Hematopoietic multipotent progenitor cell treated with erythropoietin and hydrocortisone succinate and interleukin-3 and kit ligand, for 4 days (in vitro differentiated cells): ENCODE measurements at places on chromosomes 6 and 20.

DNA sequence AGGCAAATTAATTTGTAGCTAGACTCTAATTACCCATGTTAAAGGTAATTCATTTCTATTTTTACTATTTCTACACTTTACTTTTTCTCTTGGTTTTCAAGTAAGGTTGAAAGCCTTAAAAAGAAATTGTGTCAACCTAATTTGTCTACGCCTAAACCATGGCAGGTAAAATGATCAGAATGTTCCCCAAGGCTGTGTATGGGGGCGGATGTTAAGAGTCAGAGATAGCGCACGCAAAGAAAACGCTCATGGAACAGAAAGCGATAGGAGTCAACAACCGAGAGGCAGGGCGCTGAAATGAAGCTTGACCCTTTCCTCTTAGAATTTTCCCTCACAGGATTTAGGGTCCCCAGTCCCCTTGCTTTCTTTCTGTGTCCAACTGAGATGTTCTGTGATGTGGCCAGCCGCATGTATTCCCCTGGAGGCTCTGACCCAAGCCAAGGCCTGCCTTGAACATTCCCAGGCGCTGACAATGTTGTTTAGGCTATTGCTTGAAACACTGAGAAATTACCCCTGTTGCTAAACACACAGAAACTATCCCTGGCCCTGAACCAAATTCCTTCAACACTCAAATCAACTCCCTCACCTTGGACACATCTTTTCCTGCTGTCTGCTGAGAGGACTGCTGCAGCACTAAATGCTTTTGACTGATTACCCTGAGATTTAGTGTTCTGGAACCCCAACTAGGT is 10.9 kb downstream of the PSMB1 start:
- DNase-seq: no peak

DNA sequence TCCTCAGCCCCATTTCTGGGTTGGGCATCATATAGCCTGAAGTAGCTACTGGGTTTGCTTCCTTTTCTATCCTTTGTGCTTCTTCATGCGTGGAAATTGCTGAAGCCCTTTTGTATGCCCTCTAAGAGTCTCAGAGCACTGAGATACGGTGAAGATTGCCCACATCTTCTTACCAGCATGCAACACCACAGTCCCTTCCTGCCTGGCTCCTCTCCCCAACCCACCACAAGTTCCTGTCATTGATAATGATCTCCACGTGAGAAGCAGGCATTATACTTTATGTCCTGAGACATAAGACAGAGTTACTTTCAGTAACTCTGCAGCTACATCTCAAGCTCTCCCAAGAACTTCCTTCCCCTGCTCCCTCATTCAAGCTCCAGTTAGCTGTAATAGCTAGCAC is 15.8 kb upstream of the PLCB4 start:
- DNase-seq: peak; percentile 84

DNA sequence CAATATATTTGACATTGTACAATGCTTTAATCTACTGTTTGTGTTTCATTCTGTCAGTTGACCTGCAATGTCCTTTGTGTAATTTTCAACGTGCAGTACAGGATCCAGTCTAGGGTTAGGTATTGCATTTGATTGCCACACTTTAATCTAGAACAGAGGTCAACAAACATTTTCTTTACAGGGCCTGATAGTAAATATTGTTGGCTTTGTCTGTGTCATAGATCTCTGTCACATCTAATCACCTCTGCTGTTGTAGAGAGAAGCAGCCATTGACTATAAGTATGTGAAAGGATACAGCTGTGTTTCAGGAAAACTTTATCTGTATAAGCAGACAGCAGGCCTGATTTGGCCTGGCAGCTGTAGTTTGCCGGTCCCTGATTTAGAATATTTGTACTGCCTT is 39.3 kb downstream of the ATRN start:
- peak; percentile 7 for DNase-seq

DNA sequence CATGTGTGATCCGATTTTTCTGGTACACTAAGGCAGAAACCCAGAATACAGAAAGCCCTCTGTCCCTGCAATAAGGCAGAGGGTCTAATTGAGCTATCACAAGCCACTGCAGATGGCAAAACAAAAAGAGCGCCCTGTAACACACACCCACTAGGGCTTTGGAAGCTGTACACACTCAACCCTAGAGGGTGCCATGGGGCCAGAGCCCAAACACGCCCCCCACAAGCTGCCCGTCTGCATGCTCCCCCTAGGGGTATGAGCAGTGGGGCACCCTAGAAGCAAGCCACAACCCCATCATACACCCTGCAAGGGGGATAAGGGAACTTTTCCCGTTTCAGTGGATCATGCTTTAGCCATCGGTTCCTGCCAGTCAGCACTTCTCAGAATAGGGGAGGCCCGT is 62.2 kb upstream of the PDE10A start:
- DNase-seq: peak; percentile 46

GRCh38 chr6:7585287-7585930 is 4.6 kb upstream of the SNRNP48 start:
- no peak for DNase-seq

- no peak for DNase-seq
Measured at GRCh38 chr6:65707126-65707826, at the start of gene EYS. EYS (minus strand) TSS chr6:65707226; CDS start chr6:65495410, 211,816 bp downstream.

DNA sequence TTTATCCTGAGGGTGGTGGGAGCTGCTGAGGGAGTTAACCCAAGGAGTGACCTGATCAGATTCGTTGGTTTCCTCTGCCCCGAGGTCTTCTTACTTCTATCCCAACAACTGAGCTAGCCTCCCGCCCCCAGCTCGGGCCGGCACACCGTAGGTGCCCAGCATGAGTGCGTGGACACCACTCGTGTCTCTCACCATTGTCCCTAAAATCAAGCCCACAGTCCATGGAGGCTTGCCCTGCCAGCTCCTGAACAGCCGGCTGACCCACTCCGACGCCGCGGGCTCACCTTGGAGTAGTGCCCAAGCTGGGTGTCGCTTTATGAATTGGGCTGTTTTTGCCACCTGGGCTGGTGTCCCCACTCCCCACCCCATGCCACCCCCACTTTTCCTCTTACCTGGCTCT is 59.0 kb upstream of the CCDC167 start:
- no peak for DNase-seq

GRCh38 chr20:38136421-38137245 is 28.4 kb downstream of the TGM2 start:
- DNase-seq: no peak

DNA sequence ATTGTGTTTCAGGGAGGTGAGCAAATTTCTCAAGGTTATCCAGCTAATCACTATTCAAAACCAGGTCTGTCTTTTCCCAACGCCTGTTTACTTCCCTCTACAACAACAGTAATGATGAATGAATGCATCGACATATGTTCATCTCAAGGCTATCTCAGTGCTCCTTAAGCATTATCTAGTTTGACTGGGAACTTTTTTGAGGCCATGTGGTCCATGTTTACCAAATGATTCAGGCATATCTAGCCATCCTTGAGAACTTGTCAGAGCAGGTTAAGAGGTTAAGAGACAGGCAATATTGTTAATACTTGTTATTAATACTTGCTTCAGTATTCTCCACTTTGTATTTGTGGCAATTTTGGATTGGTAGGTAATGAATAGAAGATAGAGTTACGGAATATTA is 1038.4 kb upstream of the FLRT3 start:
- DNase-seq: no peak

DNA sequence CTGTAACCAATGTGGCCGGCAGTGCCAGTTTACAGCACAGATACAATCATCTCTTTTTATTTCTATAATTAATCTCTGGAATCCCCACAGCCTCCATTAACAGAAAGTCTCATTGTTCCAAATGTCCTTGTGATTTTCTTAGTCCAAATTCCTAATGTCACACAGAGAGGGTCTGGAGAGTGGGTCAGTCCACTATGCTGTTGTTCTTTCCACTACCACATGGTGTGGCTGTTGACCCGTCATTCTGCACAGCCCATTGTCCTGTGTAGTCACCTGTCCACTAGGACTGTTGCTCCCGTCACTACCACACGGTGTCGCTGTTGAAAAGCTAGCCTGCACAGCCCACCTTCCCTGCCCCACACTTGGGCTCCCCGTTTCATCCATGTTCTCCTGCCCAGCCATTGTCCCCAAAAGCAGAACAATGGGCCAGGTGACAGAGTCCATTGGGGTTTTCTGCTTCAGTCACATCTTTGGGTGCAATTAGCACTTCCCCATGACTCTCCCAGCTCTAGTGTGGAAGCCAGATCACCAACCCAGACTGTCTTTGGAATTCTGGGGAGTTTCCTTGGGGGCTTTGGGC is 8.6 kb upstream of the LBP start:
- peak; percentile 74 for DNase-seq

DNA sequence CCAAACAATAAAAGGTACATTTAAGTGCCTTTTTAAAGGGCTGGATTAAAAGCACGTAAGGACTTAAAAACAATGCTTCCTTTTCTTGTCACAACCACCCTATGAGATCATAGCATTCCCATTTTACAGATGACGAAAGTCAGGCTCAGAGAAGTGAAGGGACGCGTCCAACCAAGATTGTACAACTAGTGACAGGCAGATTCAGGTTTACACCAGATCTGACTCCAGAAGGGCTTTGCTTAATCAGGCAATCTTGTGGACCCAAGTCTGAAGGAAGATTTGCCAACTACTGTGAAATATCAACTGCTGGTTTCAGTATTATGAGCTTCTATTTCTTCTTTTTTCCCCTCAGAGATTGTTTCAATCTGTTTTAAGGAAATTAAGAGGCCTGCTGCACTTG is 877 bp downstream of the ENPP4 start:
- peak; percentile 61 for DNase-seq

DNA sequence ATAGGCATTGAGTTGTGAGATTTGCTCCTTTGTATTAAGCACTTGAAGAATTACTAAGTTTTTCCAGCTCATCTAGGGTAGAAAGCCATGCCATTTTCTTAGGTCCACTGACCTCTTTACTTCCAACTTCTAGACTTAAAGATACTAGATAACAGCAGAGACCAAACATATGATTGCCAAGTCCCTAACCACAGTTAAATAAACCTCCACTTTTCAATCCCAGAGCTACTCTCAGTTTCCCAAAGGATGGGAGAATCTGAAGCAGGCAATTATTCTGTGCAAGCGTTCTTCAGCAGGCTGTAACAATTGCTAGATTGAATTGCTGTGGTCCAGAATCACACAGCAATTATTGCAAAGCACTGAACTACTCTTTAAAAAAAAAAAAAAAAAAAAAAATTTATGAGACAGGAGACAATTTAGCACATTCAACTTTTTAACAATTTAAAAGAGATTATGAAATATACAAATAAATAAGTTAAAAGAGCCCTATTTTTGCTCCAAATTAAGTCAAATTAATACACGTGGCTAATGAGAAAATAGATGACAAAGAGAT is 104.0 kb upstream of the PRSS16 start:
- DNase-seq: no peak

GRCh38 chr20:17648791-17649730 is 33.0 kb downstream of the RRBP1 start:
- peak; percentile 59 for DNase-seq

DNA sequence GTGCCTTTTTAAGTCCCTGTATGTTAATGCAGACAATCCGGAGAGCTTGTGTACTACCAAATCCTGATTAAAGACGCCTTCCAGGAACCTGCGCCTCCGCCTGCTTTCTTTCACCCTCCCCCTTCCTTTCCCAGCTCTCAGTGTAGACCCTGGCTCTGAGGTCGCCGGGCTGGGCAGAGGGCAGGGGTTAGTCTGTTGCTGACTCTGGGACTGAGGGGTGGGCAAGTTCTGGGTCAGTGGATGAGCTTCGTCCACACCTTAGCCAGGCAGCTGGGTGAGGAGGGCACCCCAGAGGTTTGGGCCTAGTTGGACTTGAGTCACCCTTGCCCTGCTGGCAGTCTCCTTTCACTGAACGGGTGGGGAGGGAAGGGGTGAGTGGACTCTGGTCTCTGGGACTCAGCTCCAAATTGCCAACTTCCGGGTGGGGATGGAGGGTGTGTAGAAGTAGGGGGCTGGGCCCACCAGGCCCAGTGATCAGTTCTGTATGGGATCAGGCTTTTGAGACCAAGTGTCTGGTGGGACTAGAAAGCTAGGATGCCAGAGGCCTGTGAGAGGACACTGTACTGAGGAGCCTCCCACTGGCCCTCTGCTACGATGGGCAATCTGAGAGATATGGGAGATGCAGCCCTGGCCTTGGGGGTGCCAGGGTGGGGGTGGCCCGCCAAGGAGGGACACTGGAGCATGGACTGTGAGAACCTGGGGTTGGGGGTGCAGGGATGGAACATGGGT is 21.3 kb upstream of the SLC22A7 start:
- DNase-seq: no peak

DNA sequence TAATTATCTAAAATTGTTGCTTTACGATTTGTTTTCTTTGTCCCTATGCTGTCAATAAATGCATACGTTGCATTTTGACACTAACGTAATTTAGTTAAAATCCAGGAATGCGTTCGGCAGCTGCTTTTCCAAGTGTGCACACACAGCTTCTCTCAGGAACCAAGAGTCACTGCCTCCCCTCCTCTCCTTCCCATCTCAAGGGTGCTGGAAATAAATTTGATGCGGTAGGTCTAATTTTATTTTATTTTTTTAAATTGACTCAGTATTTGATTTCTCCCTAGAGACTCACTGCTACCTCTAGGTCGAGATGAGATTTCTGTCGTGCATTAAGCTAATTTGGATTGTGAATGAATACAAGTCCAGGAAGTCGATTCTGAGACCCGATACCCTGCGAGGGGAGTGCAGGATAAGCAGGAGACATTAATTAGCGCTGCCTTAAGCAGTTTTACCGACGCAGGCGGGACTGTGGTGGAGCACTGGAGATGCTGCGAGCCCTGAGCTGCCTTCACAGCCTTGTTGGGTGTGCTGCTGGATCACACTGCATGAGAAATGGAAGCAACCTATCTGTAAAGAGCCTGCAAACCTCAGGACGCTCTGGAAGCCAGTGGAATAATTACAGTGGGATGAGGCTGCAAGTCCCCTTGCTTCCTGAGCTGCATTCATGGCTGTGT is 381.2 kb downstream of the C6orf118 start:
- DNase-seq: no peak

GRCh38 chr6:153062516-153062915 is 60.0 kb upstream of the MTRF1L start:
- no peak for DNase-seq

- no peak for DNase-seq
Measured at GRCh38 chr6:13431861-13432465, 55.4 kb downstream of the GFOD1 start.
